ENCODE measurements at places on chromosomes 4 and X. TPM values are rescaled to one million over a fixed set of nuclear protein-coding genes. Genes with fewer than 3 reads are reported as not detected.

Gene TECRL
- total RNA-seq, result not detected

Gene SH3RF1
- total RNA-seq, result 11.1 TPM

Gene ENPEP
- total RNA-seq, result 1.7 TPM

Gene CSAG1
- total RNA-seq, result not detected

Gene CT45A3
- total RNA-seq, result not detected

Data from temporal lobe (tissue), 4 donors.